WERI-Rb-1 (cell line): ENCODE measurements at places on chromosomes 5 and 9.
A peak's percentile ranks its signal among the peaks of the same experiment; 100 is the strongest.

DNA sequence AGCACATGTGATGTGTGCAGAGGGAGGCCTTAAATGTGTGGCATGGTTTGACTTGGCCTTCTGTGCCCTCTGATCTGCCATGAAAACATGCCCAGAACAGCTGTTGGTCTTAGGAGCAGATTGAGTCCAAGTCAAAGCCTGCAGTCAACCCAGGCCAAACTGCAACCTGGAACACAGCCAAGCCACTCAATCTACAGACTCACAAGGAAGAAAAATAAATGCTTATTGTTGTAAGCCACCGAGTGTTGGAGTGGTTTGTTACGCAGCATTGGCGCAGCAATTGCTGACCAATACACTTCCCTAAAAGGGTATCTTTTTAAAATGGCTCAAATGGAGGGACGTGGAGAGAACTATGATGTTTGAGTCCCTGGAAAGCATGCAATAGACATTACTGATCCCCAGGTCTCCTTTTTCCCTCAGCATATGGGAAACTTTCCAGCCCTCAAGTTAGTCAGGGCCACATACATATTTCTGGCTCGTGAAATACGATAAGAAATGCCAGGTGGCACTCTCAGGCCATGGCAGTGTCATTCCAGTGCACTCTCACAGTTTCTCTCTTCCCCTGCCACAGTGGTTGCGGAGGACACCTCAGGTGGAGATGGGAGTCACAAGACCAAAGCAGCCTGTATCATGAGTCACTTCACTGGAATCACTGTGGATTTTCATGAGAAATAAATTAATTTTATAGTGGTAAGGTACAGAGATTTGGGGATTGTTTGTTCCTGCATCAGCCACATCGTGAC lies 168.0 kb upstream of the ZNF618 start:
- peak; percentile 4 for DNase-seq

GRCh38 chr9:116278326-116278725 lies 124.7 kb downstream of the PAPPA start:
- DNase-seq = no peak

DNA sequence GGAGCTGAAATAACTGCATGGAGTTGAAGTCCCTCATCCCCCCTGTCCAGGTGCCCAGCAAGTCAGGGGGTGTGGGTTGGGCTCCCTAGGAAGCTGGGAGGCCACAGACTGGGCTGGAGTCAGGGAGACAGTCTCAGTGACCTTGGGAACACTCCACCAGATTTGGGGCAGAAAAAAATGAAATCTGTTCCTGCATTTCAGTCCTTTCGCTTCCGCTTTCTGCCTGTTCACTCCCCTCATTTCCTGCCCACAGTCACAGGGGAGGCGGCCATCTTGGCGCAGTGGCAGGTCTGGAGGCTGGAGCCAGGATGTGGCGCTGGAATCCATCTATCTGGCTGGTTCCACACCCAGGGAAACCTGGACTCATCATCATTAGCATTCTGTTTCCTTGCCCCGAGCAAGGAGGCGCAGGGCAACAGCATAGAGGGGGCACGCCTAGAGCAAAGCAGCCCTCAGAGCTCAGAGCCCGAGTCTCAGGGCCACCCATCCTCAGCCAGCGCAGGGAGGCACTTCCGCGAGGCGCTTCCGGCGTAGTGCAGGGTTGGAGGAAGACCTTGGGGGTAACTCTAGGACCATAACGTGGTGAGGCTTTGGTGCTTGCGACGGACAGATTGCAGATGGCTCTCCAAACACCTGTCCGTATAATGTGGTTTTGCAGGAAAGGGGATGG lies 86.2 kb upstream of the HSPA9 start:
- no peak for DNase-seq

DNA sequence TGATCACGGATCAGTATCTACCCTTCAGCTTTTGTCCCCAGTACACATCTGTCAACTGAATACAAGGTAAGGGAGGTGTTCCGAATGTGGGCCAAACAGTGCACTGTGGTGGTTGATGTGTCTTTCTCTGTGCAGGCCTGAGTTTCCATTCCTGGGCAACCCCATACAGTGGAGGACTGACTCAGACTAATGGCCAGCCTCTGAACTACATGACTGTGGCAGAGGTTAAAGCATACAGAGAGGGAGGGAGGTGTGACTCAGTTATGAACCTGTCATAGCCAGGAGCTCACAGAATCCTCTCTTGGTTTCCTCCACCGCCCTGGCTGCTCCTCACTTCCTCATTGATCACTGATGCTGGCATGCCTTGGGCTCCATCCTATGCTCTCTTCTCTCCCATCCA lies 136.4 kb upstream of the TAS2R1 start:
- DNase-seq = no peak

GRCh38 chr9:99356512-99356971 lies 134.5 kb downstream of the SEC61B start:
- no peak for DNase-seq

- DNase-seq = no peak
Measured at GRCh38 chr9:92762196-92762595, 2.4 kb downstream of the BICD2 start.

DNA sequence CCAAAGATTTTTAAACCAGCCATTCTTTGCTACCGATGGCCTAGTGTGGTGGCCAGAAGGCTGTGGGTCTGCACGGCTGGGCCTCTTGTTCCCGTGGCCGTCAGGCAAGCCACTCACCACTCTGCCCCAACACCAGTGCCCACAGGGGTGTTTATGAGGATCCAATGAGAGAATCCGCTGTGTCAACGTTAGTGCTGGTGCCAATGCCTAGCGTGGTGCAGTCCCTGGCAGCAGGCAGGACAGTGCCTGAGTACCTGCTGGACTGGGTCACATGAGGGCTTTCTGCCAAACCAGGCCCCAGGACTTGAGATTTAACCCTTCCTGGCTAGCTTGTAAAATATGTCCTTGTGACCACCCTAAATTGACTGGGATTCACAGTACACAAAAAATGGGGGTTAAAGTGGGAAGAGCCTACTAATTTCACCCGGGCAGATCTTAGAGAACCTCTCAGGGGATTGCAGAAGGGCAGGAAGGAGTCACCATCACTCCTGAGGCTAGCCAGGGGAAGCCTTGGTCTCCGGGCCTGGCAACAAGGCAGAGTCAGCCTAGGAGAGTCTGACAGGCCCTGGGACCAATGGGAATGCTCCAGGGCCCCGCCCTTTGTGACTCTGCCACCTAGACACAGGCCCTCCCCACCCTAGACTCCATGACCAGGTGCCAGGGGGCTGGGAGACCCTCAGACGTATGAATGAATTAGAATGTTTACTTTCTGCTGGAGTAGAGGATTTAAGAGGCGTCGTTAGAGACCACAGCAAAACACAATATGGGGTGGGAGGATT lies 63.2 kb upstream of the FSTL4 start:
- DNase-seq = no peak
